Glomerular endothelial cell (primary cell): ENCODE measurements at places on chromosomes 2 and 18. TPM values are rescaled to one million over a fixed set of nuclear protein-coding genes. Genes with fewer than 3 reads are reported as not detected.

- DNase-seq: no peak
These were observed 607.5 kb downstream of the PLCL1 start for GRCh38 chr2:198411936-198412335.

The ACMSD gene
- not detected in 2 replicates for total RNA-seq

The RAB6C gene
- total RNA-seq: not detected in 2 replicates

The IHH gene
- not detected in 2 replicates for total RNA-seq
